Brain microvascular endothelial cell (primary cell): ENCODE measurements at places on chromosomes 7 and 10.

- peak; percentile 63 for DNase-seq
Measured at GRCh38 chr7:107528461-107528860, 35.3 kb downstream of the COG5 start.

- no peak for DNase-seq
Measured at GRCh38 chr10:11272915-11273389, 255.3 kb downstream of the CELF2 start.

DNA sequence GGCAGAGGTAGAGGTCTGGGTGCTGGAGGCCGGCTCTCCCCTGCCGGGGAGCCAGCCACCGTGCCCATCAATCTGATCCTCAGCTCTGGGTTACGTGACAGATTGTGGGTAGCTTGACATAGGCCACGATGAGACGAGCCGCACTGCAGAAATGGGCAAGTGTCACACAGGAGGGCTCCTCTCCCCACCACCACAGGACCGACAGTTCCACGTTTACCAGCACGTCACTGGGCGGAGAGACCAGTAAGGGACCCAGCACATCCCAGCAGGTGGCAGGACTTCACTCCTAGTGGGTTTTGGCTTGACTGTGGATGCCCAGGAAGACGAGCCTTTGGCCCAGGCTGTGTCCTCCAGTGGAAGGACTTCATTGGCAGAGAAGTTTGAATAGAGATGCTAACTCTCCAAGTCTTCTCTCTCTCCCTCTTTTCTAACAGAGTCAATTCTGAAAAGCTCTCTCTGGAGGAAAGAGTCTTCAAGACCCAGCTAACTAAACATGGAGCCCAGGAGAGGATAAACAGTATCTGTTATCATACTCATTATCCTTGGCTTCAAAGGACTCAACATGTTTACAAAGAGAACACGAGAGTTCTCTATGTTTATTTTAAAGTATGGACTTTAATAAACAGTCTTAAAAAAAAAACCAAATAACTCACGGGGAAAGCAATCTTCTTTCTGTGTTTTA is 129.3 kb upstream of the JCAD start:
- DNase-seq: no peak

- DNase-seq: no peak
Measured at GRCh38 chr7:159114096-159114495, 30.6 kb downstream of the VIPR2 start.

- DNase-seq: no peak
Measured at GRCh38 chr10:132518572-132519381, 18.8 kb upstream of the INPP5A start.

DNA sequence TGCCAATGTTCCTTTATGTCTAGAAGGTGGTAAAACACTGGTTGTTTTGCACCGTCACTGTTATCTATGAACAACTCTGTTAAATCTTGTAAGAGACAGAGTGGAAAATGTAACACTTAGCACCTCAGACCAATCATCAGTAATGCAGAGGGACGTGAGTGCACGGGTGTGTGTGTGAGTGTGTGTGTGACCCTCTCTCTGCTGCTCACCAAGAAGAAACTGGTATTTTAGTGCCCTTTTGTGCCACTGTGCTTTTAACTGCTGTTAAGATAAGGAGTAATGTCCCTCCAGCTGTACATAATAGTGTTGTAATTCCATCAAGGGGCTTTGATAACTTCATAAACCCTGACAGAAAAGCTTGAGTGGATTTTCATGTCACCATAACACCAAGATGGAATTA is 130.1 kb downstream of the CREB5 start:
- DNase-seq: no peak
